ENCODE measurements at places on chromosomes 5 and 9.

GRCh38 chr5:150627731-150628545 lies 12.5 kb upstream of the SYNPO start:
- DNase-seq, result no peak

DNA sequence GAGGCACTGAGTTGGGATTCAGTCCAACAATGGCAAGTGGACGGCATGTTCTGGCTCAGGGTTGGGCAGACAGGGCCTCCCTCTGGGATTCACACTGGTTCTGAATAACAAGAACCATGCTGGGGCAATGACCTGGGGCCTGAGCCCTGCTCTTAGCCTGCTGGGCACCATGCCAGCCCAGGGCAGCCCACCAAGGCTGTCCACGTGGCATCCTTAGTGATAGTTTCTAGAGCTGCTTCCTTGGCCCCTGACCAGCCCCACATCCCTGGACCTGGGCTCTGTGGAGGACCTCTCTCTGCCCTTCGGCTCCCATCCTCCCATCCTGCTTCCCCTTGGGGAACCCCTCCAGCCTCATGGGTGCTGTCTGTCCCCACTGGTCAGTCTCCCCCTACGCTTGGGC lies 22.3 kb upstream of the OLFM1 start:
- no peak for DNase-seq

DNA sequence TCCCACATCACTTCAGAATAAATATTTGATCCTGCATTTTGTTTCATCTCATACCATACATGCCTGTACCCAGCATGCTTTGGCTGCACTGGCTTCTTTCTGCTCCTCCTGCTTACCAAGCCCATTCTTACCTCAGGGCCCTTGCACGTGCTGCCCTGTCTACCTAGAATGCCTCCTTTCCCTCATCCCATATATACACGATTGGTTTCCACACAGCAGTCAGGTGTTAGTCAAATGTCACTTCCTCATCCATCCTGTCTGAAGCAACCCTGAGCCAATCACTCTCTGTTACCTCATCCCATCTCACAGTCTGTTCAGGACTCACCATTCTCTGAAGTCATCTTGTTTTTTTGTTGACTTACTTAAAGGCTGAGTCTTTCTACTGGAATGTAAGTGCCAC lies 30.3 kb downstream of the CAST start:
- DNase-seq, result no peak

- DNase-seq, result no peak
Measured at GRCh38 chr5:111733571-111733970, 23.4 kb downstream of the NREP start.

GRCh38 chr5:581266-581665 lies 30.9 kb upstream of the CEP72 start:
- no peak for DNase-seq

GRCh38 chr5:143147902-143148301 lies 255.6 kb downstream of the NR3C1 start:
- DNase-seq, result no peak

DNA sequence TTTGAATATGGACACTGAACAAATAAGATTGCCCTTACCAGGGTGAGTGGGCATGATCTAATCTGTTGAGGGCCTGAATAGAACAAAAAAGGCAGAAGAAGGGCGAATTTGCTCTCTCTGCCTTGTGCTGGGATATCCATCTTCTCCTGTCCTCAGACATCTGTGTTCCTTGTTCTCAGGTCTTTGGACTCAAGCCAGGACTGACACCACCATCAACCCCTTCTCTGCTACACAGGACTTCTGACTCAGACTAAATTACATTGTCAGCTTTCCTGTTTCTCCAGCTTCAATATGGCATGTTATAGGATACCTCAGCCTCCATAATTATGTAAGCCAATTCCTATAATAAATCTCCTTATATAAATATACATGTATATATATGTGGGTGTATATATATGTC lies 40.8 kb upstream of the SLCO6A1 start:
- no peak for DNase-seq
